ENCODE measurements at places on chromosomes 1 and 21.

DNA sequence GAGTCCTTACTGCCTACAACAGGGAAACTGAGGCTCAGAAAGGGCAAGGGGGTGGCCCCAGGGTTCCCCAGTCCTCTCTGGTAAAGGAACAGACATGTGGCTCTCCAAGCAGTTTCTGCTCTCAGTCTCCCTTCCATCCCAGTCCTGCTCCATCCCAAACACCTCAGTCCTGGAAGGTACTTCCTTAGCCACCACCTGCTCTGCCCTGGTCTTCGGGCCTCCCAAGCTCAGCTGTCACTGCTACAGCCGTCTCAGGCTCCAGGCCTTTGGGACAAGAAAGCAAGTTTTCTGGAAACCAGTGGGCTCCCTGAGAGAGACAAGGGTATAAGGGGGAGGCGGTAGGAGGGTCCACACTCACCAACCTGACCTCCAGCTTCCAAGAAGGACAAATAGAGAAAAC, 23.1 kb upstream of the ADGRB2 start:
- no peak for DNase-seq

GRCh38 chr1:168504064-168504837, 39.5 kb downstream of the XCL2 start:
- no peak for DNase-seq

DNA sequence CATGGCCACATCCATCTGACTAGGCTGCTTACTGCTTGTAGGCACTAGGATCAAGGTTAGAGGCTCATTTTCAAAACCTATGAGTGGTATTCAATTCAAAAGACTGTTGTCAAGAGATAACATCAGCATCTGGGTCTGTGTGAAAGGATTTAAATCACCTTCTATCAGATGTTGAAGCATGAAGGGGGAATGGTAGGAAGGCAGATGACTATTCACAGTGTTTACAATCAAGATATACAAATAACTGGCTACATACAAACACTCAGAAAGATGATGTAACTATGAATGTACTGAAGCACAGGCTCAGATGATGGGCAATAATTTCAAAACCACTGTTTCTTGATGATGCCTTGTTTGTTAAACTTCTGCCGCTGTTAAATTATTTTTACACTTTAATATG, 249.2 kb downstream of the SLC45A1 start:
- no peak for DNase-seq

GRCh38 chr1:198373376-198373775, 167.1 kb downstream of the ATP6V1G3 start:
- DNase-seq = no peak

- no peak for DNase-seq
Measured at GRCh38 chr1:95010158-95010557, 62.6 kb downstream of the ALG14 start.

GRCh38 chr1:71834601-71835441, 447.5 kb downstream of the NEGR1 start:
- no peak for DNase-seq

DNA sequence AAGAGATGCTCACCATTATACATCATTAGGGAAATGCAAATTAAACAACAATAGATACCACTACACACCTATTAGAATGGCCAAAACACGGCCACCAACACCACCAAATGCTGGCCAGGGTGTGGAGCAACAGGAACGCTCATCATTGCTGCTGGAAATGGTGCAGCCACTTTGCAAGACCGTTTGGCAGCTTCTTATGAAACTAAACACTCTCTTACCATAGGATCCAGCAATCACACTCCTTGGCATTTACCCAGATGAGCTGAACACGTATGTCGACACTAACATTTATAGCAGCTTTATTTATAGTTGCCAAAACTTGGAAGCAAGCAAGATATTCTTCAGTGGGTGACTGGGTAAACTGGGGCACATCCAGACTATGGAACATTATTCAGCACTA, 28.9 kb upstream of the ADARB1 start:
- DNase-seq = no peak

DNA sequence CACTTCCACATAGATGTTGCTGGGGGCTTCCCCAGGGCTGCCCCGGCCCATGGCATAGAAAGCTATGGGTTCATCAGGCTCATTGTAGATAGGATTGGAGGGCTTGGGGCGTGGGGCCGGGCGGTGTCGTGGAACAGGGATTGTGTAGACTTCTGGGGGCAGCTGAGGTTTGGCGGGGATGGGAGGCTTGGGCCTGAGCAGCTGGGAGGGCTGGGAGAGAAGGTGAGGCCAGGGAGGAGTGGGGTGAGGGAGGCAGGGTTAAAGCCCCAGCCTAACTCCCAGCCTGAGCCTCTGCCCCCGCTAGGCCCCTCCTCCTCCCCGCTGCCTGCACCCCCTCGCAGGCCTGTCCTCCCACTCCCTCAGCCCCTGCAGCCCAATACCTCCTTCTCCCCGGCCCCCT, 7.4 kb downstream of the SH2D2A start:
- DNase-seq = no peak

DNA sequence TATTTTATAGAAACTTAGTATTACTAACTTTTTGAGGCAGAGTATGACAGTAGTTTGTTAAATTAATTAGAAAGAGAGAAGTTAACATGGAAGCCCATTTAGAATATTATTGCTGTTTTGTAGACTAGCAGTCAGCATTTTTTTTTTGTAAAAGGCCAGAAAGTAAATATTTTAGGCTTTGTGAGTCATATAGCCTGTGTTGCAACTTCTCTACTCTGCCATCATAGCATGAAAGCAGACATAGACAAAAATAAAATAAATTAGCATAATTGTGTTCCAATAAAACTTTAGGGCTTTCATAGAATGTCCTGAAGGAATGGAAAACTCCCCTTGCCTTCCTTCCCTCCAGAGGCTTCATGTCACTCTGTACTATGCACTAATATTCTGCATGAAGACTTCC, 12.3 kb upstream of the RGS4 start:
- no peak for DNase-seq

GRCh38 chr1:227922501-227923352, 25.0 kb downstream of the WNT9A start:
- no peak for DNase-seq

DNA sequence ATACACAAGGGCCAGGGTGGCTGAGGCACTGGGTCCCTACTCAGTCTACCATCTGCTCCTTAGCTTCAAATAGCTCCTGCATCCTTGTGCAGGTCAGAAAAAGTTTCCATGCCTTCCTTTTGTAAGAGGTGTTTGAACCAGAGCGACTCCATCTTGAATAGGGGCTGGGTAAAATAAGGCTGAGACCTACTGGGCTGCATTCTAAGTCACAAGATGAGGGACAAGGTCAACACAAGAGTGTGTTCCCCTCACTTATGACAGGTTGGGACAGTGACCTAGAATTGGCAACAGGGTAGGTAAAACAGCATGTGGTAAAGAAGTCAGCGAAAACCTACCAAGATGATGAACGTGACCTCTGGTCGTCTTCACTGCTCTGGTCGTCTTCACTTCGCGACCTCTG, 120.5 kb downstream of the KCNK1 start:
- DNase-seq = no peak

DNA sequence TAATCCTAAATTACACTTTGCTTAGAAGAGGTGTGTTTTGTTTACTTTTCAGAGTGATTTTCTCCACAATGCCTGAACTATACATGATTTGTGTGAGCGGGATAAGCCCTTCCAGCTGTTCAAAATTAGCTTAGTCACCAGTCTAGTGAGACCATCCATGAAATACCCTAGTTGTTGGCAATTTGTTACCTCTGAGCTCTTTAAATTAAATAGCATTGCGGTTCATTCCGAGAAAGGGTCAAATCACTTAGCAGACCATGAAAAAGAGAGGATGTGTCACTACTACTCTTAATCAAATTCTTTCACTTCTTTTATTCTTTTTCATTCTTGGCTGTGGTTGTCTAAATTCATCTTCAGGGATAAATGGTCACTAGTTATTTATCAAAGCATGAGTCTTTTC, 11.9 kb upstream of the VAV3 start:
- DNase-seq = no peak

DNA sequence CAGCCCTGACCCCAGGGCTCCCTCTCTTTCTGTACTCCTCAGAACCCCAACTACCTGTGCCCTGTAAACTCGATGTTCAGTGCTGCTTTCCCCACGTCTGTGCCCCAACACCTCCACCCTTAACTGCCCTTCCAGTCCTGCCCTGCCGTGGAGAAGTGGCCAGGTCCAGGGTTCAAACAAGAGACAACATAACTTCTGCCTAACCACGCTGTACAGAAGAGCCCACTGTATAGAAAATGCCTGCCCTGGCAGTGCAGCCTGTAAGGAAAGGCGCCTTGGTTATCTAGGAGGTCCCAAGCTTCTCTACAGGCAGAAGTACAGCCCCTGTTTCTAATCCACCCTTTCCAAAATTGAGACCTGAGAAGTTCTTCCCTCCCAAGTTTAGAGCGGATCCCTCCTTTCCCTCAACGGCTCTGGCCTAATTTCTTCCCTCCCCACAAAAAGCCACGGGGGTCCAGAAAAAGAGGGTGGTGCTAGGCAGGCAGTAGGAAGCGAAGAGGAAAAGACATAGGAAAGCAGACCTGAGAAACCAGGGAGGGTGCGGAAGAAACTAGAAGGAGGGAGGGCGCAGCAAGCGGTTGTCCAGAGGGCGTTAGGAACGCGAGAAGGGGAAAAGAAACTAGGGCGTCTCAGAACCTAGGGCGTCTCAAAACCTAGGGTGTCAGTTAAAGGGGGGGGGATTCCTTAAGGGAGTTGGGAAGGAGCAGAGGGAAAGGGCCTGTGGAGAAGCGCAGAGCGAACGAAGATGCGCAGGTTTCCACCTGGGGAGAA, 3.2 kb downstream of the DMRTA2 start:
- DNase-seq = no peak

GRCh38 chr1:155044812-155045657, 6.1 kb upstream of the ADAM15 start:
- DNase-seq = no peak

DNA sequence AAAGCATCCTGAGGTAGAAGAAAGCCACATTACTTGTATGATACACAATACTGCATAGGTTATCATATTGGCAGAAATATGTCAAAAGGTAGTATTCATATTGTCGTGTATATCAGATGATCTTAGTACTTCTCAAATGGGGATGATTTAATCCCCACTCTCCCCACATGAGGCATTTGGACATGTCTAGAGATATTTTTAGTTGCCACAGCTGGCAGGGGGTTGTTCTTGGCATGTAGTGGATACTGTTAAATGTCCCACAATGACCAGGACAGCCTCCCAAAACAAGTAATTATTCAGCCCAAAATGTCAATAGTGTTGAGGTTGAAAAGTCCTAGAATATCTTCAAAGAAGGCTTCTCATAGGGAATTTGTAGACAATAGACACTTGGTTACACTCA, 162.8 kb downstream of the NEGR1 start:
- DNase-seq = no peak

- no peak for DNase-seq
Measured at GRCh38 chr1:207817166-207817565, 65.3 kb downstream of the CD46 start.

DNA sequence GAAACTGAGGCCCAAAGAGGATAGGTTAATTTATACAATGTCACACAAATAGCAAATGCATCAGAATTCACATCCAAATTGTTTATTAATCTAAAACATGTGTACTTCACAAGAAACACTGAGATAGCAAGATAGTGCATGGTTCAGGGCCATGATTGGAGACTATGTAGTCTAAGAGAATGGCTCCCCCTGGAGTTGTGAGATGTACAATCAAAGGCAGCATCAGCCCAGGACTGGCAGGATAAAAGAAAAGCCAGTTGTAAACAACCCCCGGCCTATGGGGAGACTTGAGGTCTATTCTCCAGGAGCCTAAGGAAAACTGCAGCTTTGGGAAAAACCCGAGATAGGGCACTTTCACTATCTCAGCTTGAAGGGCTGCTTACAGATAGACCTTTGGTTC, 511.0 kb downstream of the OMA1 start:
- no peak for DNase-seq

GRCh38 chr21:31262728-31263127, 81.3 kb downstream of the TIAM1 start:
- no peak for DNase-seq

- no peak for DNase-seq
Measured at GRCh38 chr1:48245106-48245505, 22.6 kb downstream of the SLC5A9 start.

GRCh38 chr21:38388647-38389353, 109.5 kb downstream of the ERG start:
- no peak for DNase-seq

- DNase-seq = no peak
Measured at GRCh38 chr1:84598846-84599741, 24.9 kb upstream of the CTBS start.

GRCh38 chr1:55060133-55060999, 21.0 kb downstream of the PCSK9 start:
- DNase-seq = no peak

DNA sequence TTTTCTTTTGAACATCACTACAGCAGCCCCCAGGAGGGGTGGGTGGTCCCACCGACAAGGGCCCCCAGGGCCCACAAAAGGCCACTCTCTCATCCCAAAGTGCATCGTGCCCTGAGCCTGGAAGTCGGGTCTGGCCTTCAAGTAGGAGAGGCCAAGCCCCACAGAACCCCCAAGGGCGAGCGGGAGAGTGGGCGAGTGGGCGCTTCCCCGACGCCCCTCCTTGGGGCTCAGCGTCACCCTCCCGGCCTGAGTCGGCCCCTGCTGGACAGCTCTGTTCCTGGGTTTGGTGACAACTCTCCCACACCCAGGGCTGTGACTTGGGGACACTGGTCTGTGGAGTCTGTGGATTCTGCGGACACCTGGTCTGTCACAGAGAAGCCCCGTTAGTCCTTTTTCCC, 42.2 kb upstream of the COL18A1 start:
- DNase-seq = no peak

- DNase-seq = no peak
Measured at GRCh38 chr1:67345556-67345955, 37.9 kb downstream of the IL12RB2 start.

DNA sequence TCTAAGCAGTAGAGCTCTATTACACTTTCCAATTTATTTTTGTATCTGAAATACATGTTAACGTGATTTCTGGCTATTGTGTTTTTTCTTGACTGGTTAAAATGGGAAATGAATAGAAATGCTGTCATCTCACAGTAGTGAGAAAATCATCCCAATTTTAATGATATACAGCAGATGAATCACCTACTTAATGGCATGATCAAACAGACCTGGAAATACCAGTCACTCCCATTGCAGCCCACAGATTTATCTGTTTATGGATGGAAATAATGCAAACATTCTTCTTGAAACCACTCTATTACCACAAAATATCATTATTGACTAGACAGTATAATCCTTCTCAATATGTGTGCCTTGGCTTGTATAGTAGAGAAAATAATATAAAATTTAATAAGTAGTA, 497.8 kb upstream of the ADAMTS5 start:
- DNase-seq = no peak

DNA sequence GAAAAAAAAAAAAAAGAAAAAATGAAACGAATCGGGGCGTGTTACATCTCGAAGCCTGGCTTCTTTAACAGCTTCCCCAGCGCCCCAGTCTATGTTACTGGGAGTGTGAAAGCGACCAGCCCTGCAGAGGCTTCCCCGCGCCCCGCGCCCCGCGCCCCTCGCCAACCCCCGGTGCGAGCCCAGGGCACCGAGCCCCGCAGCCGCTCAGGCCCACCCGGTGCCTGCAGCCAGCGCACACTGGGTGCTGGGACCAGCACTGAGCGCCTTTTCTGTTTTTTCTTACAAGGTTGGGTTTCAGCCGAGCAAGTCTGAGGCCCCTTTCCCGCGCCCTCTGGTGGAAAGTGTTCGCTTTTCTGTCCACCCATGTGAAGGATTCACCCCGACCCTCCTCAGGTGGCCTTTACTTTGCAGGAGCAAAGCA, 42.1 kb upstream of the ZNF496 start:
- DNase-seq = no peak

- DNase-seq = no peak
Measured at GRCh38 chr1:28078680-28079626, 9.5 kb downstream of the EYA3 start.

GRCh38 chr1:151147665-151148064, 1.2 kb upstream of the SEMA6C start:
- DNase-seq = no peak
